ENCODE measurements at places on chromosomes 7 and 10.
A peak's percentile ranks its signal among the peaks of the same experiment; 100 is the strongest.

GRCh38 chr7:147136352-147136751, 1019.8 kb downstream of the CNTNAP2 start:
- DNase-seq = no peak

- no peak for DNase-seq
Observed at GRCh38 chr10:80196950-80197315, 8.4 kb downstream of the ANXA11 start.

DNA sequence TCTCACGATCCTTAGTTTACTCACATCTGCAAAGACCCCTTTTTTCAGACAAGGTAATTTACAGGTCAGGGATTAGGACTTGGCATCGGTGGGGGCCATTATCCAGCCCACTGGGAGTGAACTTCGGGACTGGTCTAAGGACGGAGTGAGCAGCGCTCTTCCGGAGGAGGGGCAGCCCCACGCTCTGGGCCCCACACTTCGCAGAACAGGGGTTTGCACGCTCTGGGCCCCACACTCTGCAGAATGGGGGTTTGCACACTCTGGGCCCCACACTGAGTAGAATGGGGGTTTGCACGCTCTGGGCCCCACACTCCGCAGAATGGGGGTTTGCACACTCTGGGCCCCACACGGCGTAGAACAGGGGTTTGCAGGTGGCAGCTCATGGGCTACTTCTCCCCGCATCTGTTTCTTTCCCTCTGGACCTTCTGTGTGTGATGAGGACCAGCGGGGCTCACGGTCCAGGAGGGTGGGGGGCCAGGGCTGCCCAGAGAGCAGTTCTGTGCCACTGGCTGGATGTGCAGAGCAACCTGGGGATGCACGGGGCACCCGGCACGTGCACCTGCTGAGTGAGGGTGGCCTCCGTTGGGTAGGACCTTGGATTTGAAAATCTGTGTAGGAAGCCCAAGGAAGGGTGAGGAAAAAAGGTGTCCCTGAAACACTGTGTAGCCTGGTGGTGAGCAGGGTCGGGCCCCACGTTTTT, 134.8 kb downstream of the WDR37 start:
- no peak for DNase-seq

- peak; percentile 89 for DNase-seq
Observed at GRCh38 chr10:95430231-95430951, 130.8 kb downstream of the SORBS1 start.

- DNase-seq = no peak
Observed at GRCh38 chr10:95606922-95607321, 45.8 kb upstream of the SORBS1 start.

GRCh38 chr10:43234471-43235041, 32.3 kb downstream of the RASGEF1A start:
- no peak for DNase-seq

- DNase-seq = no peak
Observed at GRCh38 chr7:81618396-81619014, 151.3 kb downstream of the HGF start.

DNA sequence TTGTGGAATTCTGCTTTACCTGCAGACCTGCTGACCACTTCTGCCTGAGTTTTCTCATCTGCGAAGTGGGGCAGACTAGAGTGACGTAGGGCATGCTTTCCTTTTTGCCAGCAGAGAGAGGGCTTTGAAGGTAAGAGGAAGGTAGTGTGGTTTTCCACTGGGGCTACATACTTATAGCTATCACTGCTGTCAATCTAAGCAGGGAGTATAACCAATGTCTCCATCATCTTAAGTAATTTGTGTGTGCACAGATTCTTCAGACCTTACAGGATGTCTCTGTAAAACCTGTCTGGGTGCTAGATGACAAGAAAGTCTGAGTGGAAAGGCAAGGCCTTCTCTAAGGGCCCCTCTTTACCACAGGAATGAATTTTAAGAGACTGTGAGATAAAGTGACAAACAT, 106.8 kb downstream of the RBM20 start:
- DNase-seq = no peak

DNA sequence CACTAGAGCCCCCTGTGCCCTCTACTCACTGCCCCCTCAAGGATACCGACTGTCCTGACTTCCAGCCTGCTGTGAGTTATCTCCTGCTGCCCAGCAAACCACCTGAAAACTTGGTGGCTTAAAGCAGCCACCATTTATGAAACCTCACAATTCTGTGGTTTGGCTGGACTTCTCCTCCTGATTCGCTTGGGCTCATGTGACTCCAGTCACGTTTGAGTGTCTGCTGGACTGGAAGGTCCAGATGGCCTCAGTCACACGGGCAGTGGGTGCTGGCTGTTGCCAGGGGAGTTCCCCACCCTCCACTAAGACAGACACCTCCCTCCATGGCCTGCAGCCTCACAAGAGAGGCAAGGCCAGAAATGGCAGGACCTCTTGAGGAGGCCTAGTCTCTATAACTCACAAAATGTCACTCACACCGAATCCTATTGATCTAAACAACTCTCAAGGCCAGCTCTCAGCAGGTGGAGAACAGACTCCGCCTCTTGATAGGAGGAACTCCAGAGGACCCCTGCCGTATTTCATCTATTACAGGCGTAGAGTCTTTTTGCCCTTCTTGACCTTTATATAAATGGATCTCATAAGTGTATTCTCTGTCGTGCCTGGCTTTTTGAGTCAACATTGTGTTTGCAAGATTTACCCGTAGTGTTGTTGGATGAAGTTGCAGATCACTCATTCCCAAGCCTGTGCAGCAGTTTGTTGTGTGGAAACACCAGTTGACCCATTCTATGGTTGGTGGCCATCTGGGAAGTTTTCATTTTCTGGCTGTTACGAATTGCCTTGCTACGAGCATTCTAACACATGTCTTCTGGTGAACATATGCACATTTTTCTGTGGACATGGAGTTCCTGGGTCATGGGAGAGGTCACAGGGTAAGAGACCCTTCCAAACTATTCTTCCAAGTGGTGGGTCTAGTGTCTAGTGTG, 48.3 kb downstream of the ZMIZ1 start:
- no peak for DNase-seq

DNA sequence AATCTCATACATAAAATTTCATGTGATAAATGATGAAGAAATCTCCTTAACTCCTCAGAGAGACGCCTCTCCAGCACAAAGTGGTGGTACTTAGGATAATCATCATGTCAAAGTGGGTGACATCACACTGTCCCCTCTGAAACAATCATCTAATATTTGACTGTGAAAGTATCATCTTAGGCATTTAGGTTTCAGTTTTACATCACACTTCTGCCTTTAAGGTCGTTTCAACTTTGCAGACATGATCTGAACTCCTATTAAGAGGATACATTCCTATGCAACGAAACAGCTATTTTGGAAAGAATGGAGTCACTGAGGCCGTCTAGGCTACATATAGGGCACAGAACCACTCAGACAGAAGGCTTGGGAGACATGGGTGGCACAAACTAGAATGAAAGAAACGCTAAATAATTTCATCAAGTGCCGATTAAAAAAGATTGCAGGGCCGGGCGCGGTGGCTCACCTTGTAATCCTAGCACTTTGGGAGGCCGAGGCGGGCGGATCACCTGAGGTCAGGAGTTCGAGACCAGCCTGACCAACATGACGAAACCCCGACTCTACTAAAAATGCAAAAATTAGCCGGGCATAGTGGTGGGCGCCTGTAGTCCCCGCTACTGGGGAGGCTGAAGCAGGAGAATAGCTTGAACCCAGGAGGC, 2.0 kb downstream of the VOPP1 start:
- no peak for DNase-seq

- peak; percentile 44 for DNase-seq
Observed at GRCh38 chr7:51459809-51460208, 143.2 kb upstream of the COBL start.
